Activated gamma-delta T cell treated with Interleukin-2 at 50 U/mL for 16 hours (primary cell): ENCODE measurements at places on chromosomes 4 and X.

- no peak for DNase-seq
Observed at GRCh38 chrX:13028871-13029636, 15.4 kb downstream of the FAM9C start.

DNA sequence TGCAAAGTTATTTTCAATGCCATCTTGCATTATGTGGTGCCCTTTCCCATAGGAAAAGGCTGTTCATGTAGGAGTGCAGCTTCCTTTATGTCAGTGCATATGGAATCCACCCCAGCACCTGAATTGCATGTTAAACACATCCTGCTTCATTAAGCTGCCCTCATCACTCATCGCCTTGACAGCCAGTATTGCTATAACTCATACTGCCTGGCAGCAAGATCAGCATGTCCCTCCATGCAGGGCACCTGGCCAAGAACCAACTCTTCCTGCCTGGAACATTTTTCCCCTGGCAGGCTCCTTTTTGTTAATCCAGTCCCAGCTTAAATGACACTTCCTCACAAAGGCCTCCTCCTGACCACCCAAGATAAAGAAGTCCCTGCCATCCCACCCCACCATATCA, 23.5 kb upstream of the CA5B start:
- no peak for DNase-seq

DNA sequence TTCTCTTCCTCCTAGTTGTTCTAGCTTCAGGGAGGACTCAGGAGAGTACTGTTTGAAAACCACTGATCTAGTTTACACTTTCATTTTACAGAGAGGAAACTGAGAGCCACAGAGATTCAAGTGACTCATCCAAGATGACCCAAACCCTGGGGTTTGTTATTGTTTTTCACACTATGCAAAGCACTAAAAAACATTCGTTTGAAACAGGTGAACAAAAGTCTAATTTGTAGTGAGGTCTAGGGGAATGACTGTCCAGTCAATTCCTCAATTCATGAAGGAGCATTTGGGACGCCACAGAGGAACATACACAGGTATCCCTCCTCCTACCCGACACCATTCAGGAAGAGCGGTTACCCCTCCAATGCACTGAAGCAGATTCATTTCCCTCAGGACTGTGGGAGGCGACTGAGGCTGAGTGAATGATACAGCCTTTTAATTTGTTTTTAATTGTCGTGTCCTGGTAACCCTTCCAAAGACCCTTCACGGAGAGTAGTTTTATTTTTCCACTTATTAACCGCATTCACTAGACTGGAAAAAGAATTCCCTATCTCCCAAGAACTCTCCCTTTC, 30.3 kb downstream of the TLR10 start:
- DNase-seq = no peak

DNA sequence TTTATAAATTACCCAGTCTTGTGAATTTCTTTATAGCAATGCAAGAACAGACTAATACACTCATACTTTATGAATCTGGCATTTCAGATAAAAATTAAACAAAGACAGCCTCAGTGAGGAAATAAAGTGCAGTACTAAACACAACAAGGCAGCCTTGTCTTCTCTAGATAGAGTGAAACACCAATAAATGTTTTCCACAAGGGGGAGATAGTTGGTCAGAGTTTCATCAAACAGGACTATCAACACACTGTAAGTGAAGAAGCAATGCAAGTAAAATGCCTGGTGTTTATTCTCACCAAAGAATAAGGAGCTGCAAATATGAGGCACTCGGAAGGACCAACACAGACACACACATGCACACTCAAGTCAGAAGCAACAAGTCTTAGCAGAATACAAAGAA, 62.8 kb downstream of the FAM9B start:
- no peak for DNase-seq

- DNase-seq = no peak
Observed at GRCh38 chrX:17425136-17425535, 50.1 kb downstream of the NHS start.

- DNase-seq = no peak
Observed at GRCh38 chr4:5101571-5101970, 50.3 kb downstream of the STK32B start.

- no peak for DNase-seq
Observed at GRCh38 chrX:18468599-18468998, 43.2 kb downstream of the CDKL5 start.

DNA sequence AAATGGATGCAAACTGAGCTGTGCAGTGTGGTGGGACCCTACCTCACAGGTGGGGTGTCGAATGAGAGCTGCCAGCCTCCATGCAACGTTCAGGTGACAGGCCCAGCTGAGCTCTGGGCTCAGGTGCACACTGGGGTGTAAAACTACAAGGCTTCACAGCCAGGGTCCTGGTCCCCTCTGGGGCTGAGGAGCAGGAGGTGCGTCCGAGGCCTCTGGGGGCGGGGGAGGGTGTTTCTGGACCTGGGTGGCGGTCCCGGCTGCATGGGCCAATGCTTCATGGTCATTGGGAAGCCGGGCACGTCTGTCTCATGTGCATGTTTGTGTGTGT, 26.5 kb upstream of the SORCS2 start:
- DNase-seq = no peak

DNA sequence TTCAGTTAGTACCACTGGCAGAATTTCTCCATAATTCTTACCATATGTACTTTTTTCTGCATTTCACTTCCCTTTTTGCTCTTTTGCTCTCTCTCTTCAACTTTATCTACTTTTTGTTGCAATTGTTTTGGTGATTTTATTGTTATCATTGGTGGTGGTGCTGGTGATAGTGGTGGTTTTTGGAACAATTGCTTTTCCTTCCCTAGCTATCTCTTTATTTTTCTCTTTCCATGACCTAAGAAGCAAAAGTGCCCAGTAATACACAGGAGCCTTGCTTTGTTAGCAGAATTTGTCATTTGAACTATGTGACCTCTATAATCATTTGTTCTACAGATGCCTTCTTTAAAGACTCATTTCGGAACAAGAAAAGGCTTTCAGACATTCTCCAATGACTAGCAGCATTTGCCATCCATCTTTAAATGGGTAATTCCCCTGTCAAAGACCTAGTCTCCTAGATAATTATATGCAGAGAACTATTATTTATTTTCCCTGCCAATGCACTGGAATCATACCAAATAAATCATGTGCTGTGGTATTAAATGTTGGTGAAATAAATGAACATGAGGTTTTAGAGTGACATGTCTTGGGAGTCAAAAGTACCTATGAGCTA, 154.5 kb downstream of the GASK1B start:
- no peak for DNase-seq

- no peak for DNase-seq
Observed at GRCh38 chr4:130056286-130056685, 960.3 kb downstream of the C4orf33 start.

DNA sequence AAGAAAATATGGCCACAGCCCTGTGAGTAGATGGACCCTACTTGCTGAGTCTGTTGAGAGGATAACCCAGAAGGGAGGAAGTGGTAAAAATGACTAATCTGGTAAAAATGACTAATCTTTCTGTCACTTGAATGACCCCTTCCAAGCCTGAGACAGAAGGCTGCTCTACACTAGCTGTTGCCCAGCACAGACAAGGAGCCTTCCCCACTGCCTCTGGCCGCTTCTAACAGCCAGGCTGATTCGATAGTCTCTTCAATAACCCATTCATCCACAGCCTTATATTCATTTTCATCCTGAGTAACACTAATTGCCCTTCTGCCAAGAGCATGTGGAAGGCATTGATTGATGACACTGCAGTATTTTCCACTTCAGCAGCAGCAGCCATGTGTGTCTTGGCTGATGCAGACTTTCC, 18.4 kb downstream of the MAGEB17 start:
- DNase-seq = no peak
